Adipose tissue (tissue), 3 donors: ENCODE measurements at places on chromosomes 11 and 22. TPM values are rescaled to one million over a fixed set of nuclear protein-coding genes. Genes with fewer than 3 reads are reported as not detected.

FREY1 gene
- not detected for polyA plus RNA-seq

DUSP18 gene
- polyA plus RNA-seq = 2.0 TPM

GPR83 gene
- polyA plus RNA-seq = 0.56 TPM

TEX54 gene
- polyA plus RNA-seq = not detected

CD59 gene
- polyA plus RNA-seq = 93.3 TPM

CECR2 gene
- 1.1 TPM for polyA plus RNA-seq

ACR gene
- polyA plus RNA-seq = 1.1 TPM

POU2AF3 gene
- 1.5 TPM for polyA plus RNA-seq

B4GALNT4 gene
- polyA plus RNA-seq = 3.8 TPM

YIF1A gene
- polyA plus RNA-seq = 84.3 TPM

SEC14L3 gene
- polyA plus RNA-seq = not detected

MEI1 gene
- 0.34 TPM for polyA plus RNA-seq
